Camera-type eye (tissue), 1 donor: ENCODE measurements at places on chromosomes 11 and 22. TPM values are rescaled to one million over a fixed set of nuclear protein-coding genes. Genes with fewer than 3 reads are reported as not detected.

The FJX1 gene
- total RNA-seq, result 29.5 TPM

The POU2F3 gene
- total RNA-seq, result 0.27 TPM

The TMPRSS4 gene
- 7.7 TPM for total RNA-seq

The SCGB2A2 gene
- not detected for total RNA-seq

The SHANK2 gene
- total RNA-seq, result 28.9 TPM

The OR9Q1 gene
- total RNA-seq, result not detected

The SIDT2 gene
- total RNA-seq, result 24.1 TPM

The GAB4 gene
- not detected for total RNA-seq

The DEFB108B gene
- total RNA-seq, result not detected

The OOSP2 gene
- total RNA-seq, result not detected

The CABP4 gene
- total RNA-seq, result 6.3 TPM

The CTSF gene
- total RNA-seq, result 83.2 TPM

The RBFOX2 gene
- total RNA-seq, result 194 TPM

The NXPE1 gene
- total RNA-seq, result not detected

The SCGB1A1 gene
- total RNA-seq, result not detected

The KRTAP5-8 gene
- not detected for total RNA-seq

The CSKMT gene
- 4.7 TPM for total RNA-seq

The TRIM29 gene
- 44.5 TPM for total RNA-seq

The PHETA2 gene
- total RNA-seq, result 18.1 TPM

The HSPB2 gene
- 1.9 TPM for total RNA-seq

The UBQLNL gene
- total RNA-seq, result 1.2 TPM

The C11orf87 gene
- total RNA-seq, result 6.3 TPM

The KREMEN1 gene
- total RNA-seq, result 38.2 TPM

The CD81 gene
- 321 TPM for total RNA-seq

The BATF2 gene
- 0.16 TPM for total RNA-seq

The PATE4 gene
- total RNA-seq, result not detected

The B3GAT1 gene
- 19.8 TPM for total RNA-seq

The APOBEC3G gene
- 6.5 TPM for total RNA-seq

The SEC14L3 gene
- total RNA-seq, result not detected

The PDE3B gene
- total RNA-seq, result 21.8 TPM

The KCTD14 gene
- total RNA-seq, result 2.7 TPM

The DMC1 gene
- total RNA-seq, result 6.5 TPM

The SYT8 gene
- total RNA-seq, result 9.7 TPM

The BRSK2 gene
- total RNA-seq, result 50.6 TPM
